ENCODE measurements at places on chromosomes 5 and 9.

DNA sequence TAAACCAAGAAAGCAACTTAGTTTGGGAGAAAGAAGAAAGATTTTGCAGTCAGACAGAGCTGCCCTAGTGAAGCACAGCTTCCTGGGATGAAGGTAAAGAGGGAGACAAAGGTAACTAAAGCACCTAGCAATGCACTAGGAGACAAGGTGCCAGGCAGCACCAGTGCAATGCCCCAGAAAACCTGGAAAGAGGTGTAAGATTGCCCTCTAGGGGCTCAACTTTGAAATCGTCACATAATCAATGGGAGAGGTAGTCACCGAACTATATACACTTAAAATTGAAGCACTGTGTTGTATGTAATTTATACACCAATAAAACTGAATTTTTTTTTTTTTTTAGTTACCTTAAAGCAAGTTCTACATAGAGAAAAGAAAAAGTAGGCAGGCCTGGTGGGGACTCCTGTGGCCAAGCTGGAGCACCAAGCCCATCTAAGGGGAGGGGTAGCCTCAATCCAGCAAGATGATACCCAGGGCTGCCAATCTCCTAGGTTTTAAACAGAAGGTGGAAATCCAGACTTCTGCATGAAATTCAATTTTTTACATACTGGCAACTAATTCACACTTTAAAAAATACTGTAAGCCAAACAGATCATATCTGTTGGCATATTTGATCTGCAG is 48.2 kb downstream of the CDK5RAP2 start:
- no peak for DNase-seq

DNA sequence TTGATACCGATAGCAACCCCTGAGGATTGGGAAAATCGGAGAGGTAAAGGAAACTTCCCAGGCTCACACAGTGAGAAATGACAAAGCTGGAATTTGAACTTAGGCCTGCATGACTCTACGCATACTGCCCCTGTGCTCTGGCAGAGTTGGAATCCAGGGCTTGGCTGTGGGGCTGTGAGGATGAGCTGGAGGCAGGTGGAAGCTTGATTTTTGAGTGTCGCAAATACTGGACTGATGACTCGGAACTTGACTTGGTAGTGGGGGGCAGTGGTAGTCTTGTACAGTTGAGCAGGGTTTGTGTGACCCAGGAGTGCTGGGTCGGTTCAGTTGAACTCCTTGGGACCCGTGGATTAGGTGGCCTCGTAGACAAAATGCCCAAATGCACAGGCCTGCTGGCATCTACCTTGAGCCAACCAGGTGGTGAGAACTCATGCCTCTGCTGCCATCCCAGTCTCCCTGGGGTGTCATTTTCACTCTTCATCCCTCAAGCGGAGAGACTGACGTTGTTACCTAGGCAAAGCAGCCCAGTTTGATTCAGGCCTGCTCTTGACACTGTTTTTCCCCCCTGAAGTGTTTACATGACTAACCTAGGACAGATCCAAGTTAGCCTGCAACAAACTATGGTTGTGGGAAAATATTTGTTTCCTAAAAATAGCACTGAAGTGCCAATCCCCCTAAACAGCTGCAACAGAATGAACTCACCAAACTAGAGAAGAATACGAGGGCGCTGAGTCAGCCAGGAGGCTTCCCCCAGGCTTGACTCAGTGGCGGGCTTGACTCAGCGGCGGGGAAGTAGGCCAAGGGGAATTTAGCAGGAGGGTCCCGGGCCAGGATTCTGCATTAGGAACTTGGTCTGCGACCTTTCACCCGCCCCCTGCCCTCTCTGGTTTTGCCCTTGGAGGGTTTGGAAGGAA is 45.7 kb upstream of the ORM1 start:
- no peak for DNase-seq

DNA sequence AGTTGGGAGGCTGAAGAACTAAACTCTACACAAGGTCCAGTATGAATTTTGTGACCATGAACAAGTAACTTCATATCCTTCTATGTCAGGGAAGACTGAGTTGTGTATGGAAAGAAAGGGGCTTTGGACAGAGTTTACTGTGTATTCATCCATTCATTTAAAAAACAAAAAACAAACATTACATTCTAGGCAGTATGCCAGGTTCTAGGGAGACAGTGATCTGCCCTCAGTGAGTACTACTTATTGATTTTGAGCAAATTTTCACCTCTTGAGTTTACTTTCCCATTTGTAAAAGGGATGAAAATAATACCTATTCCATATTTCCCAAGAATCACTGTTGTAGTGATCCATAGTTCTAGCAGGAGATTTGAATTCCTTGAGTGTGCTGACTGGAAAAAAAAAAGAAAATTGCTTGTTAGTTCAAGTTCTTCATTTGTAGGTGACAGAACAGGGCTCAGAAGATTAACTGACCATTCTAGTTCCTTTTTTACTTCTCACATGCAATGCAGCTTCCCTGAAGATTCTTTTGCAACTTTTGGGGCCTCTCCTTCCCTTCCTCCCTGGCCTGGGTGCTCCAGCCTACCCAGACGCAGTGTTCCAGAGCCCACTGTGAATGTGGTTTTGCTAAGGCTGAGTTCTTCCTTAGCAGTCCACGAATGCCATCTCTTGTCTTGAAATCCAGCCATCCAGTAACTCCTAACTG is 2.6 kb upstream of the GAPVD1 start:
- no peak for DNase-seq

GRCh38 chr5:40682154-40683017 is 2.7 kb downstream of the PTGER4 start:
- DNase-seq, result no peak

- peak; percentile 48 for DNase-seq
These were observed 23.5 kb downstream of the GRAMD2B start for GRCh38 chr5:126446498-126447224.

DNA sequence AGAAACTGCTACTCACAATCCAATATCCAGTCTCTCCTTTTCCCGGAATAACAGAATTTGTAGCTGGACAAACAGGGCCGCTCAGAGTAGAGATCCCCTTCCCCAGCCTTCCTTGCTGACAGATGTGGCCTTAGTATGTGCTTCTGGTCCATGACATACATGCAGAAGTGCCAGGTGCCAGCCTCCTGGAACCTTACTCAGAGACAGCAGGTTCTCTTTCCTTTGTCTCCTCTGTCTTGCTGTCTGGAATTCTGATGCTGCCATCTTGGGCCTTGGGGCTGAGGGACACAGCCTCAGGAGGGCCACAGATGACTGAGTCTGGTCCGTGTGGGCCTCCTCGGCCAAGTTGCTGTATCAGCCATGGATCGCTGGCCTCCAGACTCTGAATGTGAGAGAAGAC is 210.1 kb downstream of the PAX5 start:
- no peak for DNase-seq

DNA sequence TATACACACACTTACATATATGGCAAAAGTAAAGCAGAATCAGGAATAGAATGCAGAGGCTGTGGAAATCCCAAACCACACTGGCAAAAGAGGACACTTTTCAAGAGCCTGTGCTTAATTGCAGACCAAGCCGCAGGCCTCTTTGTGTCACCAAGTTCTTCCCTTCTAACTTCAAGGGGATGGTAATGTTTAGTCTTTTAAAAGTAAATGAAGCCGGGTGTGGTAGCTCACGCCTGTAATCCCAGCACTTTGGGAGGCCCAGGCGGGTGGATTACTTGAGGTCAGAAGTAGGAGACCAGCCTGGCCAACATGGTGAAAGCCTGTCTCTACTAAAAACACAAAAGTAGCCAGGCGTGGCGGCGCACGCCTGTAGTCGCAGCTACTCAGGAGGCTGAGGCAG is 28.7 kb downstream of the ROR2 start:
- DNase-seq, result no peak

DNA sequence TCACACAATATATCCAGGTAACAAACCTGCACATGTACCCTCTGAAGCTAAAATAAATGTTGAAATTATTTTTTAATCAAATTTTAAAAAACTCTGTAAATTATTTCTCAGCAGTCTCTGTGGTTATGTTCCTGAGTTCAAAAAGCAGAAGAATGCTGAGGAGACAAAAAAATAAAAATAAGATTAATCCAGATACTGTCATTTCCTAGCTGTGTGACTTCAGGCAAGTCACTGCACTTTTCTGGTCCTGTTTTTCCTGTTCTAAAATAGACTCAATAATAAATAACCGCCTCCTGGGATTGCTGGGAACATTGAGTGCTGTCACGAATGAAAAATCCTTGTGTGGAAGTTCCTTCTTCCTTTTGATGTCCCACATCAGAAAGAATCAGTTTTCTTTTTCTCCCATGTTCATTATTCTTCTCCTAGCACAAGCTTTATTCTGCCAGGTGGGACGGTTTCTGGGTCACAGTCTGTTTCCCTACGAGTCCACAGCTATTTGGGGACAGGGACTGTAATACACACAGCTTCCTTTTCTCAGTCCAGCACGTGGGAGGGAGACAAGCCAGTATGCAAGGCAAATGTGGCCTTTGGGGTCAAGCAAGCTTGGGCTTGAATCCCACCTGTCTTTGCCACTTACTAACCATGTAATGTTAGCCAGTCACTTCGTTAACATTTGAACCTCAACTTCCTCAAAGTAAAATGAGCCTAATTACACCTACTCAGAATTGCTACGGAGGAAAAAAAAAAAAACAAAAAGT is 156.9 kb downstream of the TRIM32 start:
- no peak for DNase-seq

GRCh38 chr5:170501931-170502330 is 1.9 kb upstream of the KCNIP1 start:
- no peak for DNase-seq

DNA sequence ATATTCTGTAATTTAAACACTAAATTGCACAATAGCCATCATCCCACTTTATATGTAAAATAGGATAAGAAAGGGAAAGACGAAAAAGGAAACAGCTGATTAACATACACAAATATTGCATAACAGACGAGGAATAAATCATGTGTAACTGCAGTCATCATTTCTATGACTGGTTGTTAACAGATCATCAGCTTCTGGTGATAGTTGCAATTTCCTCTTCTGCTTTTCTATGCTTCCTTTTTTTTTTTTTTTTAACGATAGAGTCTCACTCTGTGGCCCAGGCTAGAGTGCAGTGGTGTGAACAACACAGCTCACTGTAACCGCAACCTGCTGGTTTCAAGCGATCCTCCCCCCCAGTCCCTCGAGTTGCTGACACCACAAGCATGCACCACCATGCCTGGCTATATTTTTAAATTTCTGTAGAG is 22.5 kb upstream of the JAKMIP2 start:
- no peak for DNase-seq

- DNase-seq, result no peak
These were observed 517.0 kb downstream of the GADD45G start for GRCh38 chr9:90121762-90122161.

DNA sequence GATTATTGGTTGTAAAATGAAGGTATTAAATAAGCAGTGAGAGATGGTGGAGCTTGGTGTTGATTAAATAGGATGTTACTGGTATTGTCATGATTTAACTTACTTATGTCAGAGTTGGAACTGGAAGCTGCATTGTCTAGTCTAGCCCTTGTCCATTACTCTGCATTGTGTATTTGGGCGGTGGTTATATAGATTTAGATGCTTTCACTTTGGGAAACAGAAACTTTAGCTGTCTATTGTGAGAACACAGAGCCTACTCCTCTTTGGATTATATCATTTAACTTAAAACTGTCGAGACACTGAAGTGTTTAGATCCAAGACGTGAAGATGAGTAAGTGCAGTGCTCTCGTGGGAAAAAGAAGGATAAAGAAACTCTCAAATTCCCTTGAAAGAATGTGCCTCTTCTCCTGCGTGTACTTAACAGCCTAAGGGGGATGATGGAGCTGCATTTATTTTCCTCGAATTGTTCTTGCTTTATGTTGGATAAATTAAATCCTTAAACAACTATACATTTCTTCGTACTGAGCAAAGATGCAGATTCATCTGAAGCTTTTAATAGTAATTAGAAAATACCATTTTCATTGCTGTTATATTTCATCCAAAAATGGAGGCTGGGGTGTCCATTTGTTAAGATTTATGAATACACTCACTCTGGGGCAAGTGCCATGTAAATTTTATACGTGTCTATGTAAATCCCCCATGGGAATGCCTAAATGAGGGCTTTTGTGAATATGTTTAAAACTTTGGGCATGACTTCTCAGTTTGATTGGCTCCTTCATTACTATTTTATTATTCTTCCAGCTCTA is 21.6 kb downstream of the FBXL7 start:
- DNase-seq, result no peak

DNA sequence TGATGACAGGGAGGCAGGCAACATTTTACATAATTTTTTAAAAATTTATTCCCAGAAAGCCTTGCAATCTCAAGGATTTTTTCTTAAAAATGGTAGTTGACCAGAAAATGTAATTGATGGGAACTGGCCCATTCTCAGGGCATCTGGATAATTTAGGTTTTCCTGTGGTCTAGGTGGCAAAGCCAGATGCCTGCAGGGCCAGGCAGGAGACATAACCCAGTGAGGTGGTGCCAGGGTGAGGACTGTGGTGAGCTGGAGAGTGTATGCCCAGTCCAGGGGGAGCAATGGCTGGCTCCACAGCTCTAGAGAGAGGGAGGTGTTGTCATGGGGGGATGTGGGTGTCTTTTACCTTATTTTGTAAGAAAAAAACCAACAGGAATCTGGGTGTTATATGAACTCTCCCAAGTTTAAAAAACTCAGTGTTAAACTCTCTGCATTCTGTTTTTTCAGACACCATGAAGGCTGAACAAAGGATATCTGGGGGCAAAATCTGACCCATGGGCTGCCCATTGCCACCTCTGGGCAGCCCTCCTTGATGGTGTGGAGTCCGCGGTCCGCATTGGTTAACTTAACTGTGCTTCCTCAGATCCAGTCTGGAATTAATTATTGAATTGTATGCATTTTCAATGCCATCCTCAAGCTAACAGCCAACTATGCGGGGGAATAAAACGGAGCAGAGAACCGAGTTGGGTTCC is 43.9 kb downstream of the BOD1 start:
- DNase-seq, result no peak

DNA sequence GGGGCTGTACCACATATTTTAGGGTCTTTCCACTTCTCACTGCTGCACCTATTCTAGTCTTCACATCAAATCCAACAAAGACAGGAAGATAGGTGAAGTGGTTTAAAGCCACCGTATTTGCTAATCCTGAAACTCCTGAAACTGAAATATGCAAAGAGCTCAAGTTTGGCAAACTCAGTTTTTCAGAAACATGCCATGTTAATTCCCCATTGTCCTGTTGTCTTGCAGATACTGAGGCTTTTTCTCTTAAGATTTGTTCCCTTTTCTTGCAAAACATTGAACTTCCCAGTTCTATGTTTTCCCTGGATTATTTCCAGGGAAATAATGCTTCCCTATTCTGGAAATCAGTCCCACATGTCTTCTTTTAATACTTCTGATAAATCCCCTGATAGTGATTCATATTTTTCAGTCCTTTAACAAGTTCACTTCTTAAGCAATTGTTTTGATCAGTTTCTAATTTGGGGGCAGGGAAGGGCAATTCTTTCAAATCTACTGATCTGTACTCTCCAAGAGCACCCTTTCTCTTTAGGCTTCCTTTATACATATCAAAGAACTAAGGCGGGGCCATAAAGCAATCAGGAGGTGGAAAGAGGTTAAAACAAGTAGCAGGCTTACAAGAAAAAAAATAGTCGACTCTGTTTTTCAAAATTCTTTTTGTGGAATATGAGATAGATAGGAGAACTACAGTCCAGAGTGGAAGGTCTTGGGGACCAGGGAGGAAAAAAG is 648.5 kb downstream of the BNC2 start:
- no peak for DNase-seq
